NB4 (cell line): ENCODE measurements at places on chromosomes 2 and 18.

DNA sequence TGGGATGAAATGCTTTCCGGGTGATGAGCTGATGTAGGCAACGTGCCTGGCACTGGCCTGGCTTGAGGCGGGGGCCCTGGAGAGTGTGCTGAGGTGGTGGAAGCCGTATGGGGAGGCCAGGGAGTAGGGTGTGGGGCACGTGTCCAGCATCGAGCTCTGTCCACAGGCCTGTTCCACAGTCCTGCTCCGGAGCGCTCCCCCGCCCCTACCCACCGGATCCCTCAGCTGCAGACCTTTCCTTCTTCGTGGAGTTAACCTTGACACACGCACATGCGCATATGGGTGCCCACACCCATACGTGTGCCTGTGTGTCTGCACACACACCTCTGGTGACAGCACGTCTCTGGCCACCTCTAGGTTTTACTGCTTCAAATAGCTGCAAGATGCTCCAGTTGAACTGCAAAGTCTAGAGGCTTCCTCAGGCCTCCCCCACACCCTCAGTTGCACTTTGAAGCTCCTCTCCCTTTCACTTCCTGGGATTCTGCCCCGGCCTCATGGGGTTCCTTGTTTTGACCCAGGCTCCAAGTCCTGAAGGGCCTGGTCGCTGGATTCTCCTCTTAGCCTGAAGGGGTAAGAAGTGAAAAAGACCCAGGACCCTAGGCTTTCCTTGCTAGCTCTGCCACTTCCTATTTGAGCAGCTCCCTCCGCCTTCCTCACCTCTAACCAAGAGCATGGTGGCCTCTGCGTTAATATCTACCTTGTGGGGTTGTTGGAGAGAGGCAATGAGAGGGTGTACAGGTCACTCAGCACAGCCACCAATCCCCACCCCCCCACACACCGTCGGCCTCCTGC, 49.5 kb downstream of the INHBB start:
- DNase-seq: no peak

DNA sequence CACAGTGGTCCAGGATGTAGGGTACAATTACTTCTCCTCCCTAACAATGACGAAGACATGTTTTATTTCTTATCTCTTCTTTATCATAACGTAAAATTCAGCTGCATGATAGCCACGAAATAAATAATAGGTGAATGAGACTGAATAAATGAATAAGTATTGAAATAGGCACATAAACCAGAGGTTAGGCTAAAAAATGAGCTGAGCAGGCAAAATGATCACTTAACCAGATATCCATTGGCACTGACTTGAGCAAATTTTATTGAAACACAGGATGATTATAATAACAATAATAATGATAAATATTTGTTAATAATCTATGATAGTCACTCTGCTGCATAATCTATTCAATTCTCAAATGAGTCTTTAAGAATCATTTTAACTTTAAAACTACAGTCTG, 506.9 kb upstream of the ZNF804A start:
- no peak for DNase-seq

DNA sequence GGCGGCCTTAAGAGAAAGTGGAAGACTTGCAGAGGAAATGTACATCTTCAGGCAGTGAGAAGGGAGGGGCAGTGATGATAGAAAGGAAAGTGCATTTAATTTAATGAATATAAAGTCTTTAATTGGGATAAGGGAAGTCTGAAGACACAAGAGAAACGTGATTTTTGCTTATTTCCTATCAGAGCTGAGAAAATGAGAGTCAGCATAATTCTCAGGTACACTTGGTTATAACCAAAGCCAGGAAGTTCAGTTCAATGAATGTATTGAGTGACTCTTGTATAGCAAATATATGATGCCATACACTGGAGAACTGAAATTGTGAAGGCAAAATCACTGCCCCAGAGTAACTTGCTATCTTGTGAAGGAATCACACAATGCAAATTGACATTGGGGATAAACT, 256.3 kb downstream of the LRRTM1 start:
- no peak for DNase-seq

DNA sequence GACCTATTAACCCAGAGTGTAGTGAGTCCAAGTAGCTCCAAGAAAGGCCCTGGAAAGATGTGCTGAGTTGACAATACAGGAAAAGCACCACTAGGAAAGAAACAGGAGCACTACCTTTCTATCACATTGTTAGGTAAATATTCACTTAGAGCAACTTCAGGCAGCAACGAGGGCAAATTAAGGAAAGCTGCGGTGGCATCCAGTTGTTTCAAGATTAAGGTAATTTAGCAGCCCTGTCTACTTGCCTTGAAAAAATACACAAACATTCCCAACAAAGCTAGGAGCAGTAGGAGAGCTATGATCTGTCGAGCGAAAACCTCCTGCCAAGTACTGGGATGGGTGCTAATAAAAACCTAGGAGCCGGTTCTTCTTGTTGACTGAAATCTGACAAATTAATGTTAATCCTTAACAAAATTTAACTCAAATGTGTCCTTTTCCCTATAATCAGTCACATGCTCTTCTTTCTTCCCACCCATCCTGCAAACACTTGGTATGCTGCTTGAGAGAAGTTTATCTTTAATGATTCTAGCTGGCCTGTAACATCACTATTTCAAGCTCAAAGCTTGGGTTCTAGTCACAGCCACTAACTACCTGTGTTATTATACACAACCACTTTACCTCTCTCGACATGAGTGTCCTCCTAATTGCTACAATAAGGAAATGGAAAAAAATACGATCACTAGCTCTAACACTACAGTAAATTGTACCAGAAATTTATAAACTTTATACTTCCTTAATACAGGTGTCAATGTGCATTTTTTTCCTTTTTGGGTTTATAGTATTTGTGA, 2.0 kb downstream of the ACAA2 start:
- DNase-seq: no peak

- DNase-seq: no peak
These were observed 135.3 kb upstream of the NOSTRIN start for GRCh38 chr2:168667156-168667555.

- no peak for DNase-seq
These were observed 65.6 kb upstream of the COPS8 start for GRCh38 chr2:237020090-237020489.

DNA sequence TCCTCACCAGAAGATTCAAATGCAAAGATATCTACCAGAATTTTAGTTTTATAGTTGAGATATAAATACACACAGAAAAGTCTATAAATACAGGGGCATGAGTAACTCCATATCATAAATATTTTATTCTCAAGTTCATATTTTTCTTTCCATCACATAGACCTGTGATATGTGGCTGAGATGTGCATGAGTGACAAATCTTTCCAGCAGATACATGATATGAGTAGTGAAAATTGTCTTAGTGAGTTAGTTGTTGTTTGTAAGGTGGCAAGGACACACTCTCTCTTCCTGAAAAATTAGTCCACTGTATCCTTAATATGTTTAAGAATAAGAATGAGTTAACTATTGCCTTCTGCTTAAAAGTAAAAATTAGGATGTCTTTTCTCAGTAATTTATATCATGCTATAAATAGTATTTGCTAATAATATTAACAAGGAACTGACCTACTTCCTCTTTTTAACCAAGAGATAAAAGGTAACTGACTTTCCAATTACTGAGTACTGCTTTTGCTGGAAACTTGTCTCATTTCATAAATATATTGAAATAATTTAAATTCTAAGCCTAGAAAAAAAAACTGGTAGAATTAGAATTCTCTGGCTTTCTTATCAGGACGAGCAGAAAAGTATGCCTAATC, 85.2 kb upstream of the SESTD1 start:
- DNase-seq: no peak

GRCh38 chr2:32627441-32627813, 423 bp upstream of the TTC27 start:
- no peak for DNase-seq

GRCh38 chr18:69365658-69366057, 35.0 kb upstream of the DOK6 start:
- DNase-seq: no peak

GRCh38 chr18:43846299-43846698, 569.0 kb upstream of the SYT4 start:
- DNase-seq: no peak

- DNase-seq: peak; percentile 53
These were observed 8.8 kb downstream of the RALB start for GRCh38 chr2:120261387-120262006.

DNA sequence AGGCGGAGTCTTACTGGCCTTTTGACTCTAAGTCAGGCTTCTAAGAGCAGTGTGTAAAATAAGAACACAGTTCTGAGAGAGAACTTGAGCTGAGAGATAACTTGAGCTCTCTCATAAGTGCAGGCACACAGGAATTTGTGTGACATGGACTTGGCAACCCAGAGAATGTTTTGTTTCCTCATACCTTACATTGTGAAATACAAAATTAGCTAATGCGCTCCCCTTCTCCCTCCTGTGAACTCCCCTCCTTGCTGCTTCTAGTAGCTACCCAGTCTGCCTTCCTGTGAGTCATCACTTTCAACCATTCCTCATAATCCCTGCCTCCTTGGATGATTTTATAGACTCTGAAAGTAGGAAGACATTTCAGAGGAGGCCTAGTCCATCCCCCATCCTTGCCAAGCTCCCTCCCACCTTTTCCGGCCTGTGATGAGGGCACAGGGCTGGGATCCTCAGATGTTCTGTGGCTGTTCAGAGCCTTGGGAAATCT, 22.6 kb downstream of the FER1L5 start:
- peak; percentile 93 for DNase-seq

DNA sequence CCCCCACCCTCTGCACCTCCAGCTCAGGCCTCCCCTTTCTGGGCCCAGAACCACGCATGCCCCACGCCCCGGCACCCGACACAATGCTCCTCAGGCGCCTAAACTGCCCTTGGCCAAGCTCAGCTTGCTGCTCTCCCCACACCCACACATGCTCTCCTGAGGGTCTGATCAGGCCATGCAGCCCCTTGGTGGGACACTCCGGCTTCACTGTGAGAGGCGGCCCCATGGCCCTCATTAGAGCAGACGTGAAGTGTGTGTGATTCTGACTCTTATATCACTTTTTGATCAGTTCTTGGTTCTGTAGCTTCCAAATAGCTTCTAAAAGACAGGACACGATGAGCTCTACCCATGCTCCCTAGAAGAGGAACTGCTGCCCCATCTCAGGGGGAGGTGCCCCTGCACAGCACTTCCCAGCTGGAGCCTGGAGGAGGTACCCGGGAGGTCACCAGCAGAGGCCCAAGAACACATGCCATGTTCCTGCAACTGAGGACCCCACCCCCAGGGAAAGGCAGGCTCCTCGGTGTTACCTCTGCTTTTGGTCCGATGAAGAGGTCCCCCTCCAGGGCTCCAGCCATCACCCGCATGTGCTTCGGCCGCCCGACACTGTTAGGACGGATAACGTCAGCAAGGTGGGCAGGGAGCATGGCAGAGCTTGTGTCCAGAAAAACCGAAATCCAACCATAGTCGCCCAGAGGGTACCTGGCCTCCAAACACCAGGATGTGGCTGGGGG, 3.6 kb downstream of the ACTR1B start:
- peak; percentile 74 for DNase-seq

- no peak for DNase-seq
These were observed 170.1 kb downstream of the ASB1 start for GRCh38 chr2:238596571-238597551.

GRCh38 chr2:67514515-67514914, 117.4 kb downstream of the ETAA1 start:
- no peak for DNase-seq

DNA sequence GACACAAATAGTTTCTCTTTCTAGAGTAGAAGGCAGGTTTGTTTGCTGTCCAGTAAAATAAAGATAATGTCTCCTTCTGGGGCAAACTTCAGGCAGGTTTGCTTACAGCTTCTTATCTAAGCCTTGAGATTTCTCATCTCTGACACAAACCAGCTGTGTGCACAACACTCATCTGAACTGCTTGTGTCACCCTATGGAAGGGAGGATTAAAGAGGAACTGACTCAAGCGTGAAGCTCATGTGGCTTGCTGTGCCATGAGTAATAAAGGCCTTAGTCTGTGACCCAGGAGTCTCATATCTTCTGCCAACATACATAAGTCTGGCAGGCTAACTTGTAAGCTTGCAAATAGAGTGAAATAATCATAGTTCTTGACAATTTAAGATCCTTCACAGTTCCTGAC, 24.2 kb upstream of the CPO start:
- DNase-seq: peak; percentile 75

DNA sequence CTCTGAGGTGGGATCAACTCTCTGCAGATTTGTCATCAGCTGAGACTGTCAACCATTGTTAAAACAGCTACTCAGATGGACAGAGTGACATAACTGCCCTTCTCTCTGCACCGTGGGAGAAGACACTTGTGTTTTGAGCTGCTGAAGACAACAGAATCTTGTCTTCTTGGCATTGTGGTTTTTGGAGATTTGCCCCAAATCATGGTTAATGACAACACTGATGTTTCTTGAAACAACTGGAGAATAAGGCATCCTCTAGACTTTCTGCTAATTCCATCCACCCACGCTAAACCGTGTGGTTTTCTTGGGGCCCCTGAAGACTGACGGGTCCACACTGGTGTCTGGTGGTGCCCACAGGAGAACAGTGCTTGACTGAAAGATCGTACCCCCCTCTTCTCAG, 39.5 kb downstream of the SH3BP4 start:
- no peak for DNase-seq

DNA sequence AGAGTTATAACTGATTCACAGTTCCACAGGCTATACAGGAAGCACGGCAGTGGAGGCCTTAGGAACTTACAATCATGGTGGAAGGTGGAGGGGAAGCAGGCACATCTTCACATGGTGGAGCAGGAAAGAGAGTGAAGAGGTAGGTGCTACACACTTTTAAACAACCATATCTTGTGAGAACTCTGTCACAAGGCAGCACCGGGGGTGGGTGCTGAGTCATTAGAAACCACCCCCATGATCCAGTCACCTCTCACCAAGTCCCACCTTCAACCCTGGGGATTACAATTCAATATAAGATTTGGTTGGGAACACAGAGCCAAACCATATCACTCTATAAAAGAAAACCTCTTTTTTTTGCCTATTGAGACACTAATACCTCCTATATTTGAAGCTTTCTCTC, 1108.5 kb upstream of the CDH2 start:
- no peak for DNase-seq

DNA sequence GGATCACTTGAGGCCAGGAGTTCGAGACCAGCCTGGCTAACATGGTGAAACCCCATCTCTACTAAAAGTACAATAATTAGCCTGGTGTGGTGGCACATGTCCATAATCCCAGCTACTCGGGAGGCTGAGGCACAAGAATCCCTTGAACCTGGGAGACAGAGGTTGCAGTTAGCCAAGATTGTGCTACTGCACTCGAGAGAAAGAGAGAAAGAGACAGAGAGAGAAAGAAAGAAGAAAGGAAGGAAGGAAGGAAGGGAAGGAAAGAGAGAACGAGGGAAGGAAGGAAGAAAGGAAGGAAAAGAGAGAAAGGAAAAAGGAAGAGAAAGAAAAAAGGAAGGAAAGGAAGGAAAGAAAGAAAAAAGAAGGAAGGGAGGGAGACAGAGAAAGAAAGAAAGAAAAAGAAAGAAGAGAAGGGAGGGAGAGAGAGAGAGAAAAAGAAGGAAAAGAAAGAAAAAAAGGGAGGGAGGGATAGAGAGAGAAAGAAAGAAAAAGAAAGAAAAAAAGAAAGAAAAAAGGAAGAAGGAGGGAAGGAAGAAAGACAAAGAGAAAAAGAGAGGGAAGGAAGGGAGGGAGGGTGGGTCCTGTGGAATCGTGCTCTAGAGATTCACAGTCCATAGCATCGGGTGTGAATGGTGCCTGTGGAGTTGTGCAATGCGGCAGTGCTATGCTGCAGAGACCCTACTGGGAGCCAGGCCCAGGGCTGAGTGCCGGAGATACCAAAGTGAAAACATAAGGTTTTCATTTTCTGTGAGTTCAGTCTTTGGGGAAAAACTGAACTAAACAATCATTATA, 4.6 kb upstream of the SDC1 start:
- DNase-seq: no peak
